ENCODE measurements at places on chromosomes 1 and 21.

DNA sequence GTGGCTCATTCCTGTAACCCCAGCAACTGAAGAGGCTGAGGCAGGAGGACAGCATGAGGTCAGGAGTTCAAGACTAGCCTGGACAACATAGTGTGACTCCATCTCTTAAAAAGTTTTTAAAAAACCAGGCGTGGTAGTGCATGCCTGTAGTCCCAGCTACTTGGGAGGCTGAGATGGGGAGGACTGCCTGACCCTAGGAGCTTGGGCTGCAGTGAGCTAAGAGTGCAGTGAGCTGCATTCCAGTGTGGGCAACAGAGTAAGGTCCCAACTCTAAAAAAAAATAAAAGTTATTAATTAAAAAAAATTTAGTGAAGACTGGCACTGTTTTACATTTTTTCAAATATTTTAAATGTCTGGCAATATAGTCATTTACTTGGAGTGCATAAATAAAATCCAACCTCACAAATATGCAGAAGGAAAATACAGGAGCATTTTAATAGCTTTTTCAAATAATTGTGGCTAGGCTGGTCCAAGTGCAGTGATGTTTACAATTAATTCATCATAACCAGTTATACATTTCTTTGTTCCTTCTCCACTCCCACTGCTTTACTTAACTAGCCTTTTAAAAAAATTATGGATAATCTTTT, 10.8 kb downstream of the ZBTB8OS start:
- no peak for DNase-seq

DNA sequence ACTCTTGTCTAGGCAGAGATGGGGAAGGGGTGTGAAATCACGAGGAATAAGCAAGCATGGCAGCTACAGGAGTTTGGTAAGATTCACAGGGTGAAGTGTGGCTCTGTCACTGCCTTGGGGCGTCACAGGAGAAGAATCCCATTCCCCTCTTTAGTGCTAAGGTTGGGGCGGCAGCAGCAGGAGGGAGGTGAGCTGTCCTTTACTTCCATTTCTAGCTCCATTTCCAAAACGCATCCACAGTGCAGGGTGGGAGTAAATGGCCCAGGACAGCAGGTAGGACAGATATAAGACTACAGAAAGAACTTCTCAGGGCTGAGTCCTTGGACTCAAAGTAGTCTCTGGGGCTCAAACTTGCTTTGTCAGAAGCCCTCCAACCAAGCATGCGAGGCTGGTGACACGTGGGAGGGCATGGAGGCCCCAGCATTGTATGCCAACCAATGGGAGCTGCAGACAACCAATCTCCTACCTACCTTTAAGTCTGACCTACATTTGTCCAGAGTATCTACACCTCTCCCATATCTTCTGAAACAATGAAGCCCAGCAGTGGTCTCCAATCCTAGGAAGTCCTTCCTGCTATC, 8.5 kb downstream of the MEF2D start:
- DNase-seq = no peak

- no peak for DNase-seq
Observed at GRCh38 chr1:245691897-245692296, 537.1 kb downstream of the KIF26B start.

DNA sequence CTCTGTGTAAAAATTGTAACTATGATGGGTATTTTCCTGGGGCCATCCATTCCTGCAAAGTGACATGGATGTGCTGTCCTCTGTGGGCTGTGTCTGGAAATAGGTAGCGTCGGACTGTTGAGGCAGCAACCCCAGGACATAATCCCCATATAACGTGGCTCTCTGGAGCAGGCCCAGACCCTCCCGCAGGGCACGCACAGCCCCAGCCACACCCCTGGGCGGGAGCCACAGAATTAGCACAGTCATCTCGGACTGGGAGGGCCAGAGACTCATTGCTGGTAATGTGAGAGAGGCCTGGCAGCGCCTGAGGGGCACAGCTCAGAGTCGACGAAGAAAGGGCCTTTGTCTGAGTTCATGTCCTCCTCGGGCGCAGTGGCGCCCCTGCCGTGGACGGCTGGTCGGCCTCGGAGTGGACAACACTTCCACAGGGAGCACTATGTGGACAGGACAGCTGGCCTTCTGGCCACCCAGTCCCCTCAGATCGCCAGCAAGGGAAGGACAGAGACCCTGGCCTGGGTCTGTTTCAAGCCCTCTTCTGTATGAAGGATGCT, 20.1 kb downstream of the SIM2 start:
- DNase-seq = no peak

DNA sequence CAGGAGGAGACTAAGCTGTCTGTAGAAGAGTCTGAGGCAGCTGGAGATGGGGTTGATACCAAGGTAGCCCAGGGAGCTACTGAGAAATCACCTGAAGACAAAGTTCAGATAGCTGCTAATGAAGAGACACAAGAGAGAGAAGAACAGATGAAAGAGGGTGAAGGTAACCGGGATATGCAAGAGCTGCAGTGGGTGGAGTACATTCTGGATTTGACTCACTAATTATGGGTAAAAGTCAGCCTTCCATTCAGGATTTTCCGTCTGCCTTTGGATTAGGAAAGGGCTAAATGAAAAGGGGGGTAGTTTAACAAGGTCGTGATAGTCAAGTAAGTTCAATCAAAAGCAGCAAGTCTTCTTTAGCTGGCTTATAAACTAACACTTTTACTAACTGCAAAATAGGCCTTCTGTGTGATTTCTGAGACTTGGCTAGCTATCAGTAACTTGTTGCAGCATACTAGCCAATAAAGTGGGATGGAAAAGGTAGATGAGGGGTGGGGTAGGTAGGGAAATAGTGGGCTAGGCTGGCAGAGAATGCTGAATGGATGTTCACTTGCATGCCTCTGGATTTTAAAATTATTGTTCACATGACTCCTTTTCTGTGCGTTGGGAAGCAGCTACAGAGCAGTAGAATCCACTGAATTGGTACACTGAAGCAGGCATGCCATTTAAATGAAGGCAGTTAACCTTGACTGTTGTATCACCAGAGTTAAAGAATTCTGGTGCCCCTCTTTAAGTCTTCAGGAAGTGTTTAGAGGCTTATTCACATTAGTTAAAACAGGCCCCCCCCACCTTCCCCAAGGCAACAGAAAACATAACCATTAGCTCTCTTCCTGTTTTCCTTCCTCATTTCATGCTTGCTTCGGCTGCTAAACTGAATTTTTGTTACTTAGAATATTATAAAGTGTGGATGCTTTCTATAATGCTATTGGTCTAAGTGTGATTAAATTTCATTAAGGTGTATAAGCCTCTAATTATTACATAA, 15.4 kb downstream of the CCDC17 start:
- peak; percentile 65 for DNase-seq

DNA sequence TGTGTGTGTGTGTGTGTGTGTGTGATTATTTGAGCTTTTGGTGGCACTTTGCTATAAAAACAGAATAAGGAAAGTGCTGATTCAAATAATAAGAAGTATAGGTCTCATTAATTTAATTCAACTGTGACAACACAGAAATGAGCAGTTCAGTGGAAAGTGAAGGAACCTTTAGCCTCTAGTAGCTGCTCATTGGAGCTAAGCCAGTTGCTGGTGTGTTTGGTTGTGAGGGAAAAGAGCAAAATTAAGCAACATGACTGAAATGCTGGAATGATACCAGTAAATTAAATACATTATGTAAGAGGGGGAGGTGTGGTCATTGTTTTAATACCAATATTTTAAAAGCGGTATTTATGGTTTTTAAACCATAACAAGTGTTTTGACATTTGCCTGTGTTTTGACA, 55.2 kb downstream of the KIAA0040 start:
- DNase-seq = no peak

DNA sequence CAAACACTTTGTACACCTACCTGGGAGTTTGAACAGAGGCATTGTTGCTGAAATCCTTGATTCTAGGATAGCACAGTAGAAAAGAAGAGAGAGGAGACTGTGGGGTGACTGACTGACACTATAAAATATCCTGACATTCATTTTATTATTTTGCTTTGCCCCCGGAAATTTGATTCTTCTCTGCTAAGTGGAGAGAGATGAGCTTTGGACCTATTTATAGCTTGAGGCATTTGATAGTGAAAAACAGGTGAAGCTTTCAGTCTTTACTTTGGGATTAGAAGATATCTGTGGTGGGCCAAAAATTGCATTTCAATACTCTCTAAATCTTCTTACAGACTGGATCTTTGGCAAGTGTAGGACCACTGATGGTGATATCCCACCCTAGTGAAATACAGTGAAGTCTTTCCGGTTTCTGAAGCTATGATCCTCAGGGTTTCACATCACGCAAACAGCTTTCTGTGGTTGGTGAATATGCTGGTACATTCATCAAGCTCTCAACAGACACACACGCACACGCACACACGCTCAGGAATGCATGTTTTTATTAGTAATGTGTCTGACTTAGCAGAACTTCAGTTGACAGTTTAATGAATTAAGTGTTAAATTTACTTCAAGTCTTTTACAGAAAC, at the start of gene AMPD1:
Gene AMPD1 (minus strand): TSS at position 117 of the 629 bp plus-strand sequence. CDS start 75 bp downstream, at position 42.
- no peak for DNase-seq

DNA sequence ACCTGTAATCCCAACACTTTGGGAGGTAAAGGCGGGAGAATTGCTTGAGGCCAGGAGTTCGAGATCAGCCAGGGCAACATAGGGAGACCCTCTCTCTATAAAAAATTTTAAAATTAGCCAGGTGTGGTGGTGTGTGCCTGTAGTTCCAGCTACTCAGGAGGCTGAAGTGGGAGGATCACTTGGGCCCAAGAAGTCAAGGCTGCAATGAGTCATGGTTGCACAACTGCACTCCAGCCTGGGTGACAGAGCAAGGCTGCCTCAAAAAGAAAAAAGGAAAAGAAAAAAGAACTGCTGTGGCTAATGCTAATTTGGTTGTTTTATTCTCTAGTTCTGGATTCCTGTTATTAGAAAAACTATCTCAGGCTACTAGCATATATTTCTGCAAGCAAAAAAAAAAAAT, 29.8 kb downstream of the DBT start:
- no peak for DNase-seq

GRCh38 chr1:15973772-15974171, 2.1 kb downstream of the ZBTB17 start:
- no peak for DNase-seq

DNA sequence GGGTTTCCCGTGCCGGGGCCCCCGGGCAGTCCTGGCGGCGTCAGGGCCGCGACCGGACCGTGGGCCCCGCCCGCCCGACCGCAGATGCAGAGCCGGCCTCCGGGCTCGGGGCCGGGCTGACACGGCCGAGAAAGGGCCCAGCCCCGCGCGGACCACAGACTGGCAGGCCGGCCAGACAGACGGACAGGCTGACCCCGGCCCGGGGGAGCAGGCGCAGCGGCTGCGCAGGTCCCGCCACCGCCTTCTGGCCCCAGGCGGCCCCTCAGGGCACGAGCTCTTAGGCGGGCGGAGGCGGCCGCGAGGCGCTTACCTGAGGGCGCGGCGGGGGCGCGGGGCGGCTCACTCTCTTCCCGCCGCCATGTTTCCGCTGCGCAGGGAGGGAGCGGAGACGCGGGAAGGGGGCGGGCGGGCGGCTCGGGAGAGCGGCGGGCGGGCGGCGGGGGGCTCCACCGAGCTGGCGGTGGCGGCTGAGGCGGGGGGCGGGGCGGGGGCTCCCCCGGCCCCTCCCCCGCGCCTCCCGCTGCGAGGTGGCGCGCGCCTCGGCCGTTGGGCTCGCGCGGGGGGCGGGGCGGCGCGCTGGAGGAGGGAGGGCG, at the start of gene SCMH1:
Gene SCMH1 (minus strand): TSS at position 558 of the 593 bp plus-strand sequence. CDS start 56,173 bp downstream, outside the sequence.
- DNase-seq = peak; percentile 60

DNA sequence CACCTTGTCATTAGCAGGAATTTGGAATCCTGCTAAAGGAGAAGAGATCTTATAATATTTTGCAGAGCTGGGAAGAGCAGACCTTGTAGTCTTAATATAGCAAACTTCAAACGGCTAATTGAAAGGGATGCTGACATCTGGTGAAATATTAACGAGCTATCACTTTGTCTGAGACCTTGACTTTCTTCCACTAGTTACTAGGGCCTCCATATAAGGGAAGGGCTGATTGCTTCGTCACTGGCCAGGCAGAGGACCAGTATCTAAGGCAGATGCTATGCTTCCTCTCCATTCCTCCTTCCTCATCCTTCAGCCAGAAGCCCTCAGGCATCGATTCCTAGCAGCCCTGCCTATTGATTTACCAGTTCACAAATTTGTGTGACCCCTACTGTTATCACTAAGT, 6.0 kb upstream of the VTCN1 start:
- DNase-seq = no peak

- DNase-seq = no peak
Observed at GRCh38 chr1:20319456-20320220, 29.0 kb downstream of the VWA5B1 start.

- no peak for DNase-seq
Observed at GRCh38 chr1:65175171-65176055, 27.4 kb downstream of the AK4 start.

- DNase-seq = no peak
Observed at GRCh38 chr21:32728456-32728839, 635 bp upstream of the SYNJ1 start.

DNA sequence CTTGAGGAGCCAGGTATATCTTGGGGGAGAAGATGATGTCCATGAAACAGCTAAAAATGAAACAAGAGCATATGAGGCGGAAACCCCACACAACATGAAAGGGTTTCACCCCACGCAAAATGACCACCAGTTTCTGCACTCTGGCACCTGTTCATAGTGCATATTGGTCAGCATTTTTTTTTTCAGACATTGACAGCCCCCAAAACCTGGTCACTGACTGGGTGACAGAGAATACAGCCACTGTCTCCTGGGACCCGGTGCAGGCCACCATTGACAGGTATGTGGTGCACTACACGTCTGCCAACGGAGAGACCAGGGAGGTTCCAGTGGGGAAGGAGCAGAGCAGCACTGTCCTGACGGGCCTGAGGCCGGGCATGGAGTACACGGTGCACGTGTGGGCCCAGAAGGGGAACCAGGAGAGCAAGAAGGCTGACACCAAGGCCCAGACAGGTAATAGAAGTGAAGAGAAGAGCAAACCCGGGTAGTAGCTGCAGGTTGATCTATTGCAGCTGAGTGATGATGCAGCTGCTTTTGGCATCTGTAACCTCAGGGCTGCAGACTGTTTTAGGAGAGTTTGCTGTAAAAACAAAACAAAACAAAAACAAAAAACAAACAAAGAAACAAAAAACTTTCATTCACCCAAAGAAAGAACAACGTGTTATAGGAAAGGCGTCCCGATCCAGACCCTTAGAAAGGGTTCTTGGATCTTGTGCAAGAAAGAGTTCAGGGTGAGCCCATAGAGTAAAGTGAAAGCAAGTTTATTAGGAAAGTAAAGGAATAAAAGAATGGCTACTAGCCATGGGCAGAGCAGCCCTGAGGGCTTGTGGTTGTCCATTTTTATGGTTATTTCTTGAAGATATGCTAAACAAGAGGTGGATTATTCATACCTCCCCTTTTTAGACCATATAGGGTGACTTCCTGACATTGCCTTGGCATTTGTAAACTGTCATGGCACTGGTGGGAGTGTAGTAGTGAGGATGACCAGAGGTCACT, 51.0 kb downstream of the TNN start:
- no peak for DNase-seq

DNA sequence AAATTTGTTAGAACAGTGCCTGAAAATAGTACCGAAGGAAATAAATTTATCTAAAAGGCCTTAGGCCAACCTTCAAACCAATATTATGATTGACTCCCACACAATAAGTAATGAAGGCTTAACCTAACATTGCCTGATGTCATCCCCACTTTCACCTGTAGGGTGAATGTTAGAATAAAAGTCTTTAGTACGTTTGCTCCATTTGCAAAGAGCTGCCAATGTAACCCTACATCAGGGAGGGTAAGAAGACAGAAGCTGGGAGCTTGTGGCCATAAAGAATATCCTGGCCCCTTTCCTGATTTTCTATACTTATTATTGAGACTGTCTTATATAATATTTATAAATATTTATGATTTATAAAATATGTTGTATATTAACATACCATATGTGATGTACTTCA, 661.8 kb upstream of the CXADR start:
- DNase-seq = no peak

- DNase-seq = no peak
Observed at GRCh38 chr1:70084314-70084915, 121.0 kb downstream of the LRRC40 start.
